Esophagus muscularis mucosa (tissue), 4 donors: ENCODE measurements at places on chromosomes 16 and 17. TPM values are rescaled to one million over a fixed set of nuclear protein-coding genes. Genes with fewer than 3 reads are reported as not detected.
A peak's percentile ranks its signal among the peaks of the same experiment; 100 is the strongest.

DNA sequence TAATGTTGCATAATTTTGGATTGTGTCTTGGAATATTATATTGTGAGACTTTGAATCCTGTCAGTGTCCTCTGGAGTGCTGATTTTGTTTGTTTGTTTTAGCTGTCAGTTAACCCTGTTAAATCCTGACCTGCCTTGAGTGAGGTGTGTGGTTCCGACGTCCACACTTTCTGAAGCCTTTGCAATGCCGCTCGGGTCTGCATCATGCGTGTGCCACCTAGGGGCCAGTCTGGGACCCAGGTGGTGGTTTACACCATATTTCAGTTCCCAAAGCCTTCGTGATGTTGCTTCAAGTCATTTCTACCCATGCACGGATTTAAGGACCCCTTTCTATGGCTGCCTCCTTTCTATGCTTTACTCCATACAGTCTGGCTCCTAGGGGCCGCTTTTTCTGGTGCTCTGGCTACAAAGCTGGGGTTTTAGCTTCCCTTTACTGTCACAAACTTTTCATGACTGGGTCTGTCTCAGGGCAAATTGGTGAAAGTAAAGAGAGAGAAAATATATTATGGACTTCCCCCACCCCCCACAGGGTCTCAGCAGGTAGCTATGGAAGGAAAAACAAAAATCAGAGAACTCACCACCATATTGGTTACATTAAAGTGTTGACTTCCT lies 11.4 kb upstream of the OR4D1 start:
- H3K4me1 ChIP-seq = no peaks in the 10 kb centered on the region
- H3K36me3 ChIP-seq = no peaks in the 10 kb centered on the region
- no peak for DNase-seq

DNA sequence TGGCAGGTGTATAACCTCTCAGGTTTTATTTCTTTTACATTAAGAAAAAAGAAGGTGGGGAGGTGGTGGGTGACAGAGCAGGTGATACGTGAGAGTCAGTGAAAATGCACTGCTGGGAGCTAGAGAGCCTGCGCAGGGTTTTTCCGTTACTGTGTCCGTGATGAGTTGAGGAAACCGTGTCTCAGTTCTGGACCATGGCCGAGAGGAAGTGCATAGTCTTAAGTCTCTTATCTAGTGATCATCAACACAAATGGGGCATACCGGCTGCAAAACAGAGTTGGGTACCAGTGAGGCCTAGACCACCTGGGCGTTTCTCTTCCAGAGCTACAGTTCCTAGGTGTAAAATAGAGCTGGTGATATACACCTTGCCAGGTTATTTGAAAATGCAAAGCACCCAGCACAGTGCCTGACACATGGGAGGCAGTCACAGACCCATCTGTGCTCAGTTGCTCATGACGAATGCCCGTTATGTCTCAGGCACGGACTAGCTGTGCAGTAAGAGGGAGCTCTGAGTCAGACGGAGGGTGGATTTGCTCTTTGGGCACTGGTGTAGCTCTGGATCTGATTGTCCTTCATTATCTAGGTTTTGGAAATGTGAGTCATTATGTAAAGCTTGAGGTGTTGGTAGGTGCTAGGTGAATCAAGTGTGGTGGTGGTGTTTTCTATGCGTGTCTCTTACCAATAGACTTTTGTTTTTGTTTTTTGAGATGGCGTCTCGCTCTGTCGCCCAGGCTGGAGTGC lies 60.9 kb downstream of the RPTOR start:
- no peaks in the 10 kb centered on the region for H3K27me3 ChIP-seq
- DNase-seq = no peak
- no peaks in the 10 kb centered on the region for H3K4me1 ChIP-seq
- H3K36me3 ChIP-seq = no peaks in the 10 kb centered on the region

GRCh38 chr17:202501-202951 lies 21.1 kb upstream of the DOC2B start:
- DNase-seq = no peak
- peaks cover 48% of the 10 kb centered on the region for H3K27me3 ChIP-seq

DNA sequence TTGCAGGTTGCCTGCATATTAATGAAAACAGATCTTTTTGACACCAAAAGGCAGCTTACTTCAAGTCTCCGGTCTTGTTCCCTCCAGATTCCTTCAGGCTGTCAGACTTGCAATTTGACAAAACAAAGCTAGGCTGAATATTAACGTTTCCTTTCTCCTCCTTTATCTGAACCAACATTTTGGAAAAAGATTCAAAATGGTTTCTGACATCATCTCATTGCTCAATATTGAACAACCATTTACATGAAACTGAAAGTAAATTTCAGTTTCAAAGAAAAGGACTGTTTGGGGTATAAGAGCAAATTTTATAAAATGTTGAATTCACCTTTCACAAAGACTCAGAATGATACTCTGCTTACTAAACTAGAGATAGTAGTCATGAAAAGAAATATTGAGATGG lies 521.8 kb downstream of the KCNJ2 start:
- H3K4me1 ChIP-seq = no peaks in the 10 kb centered on the region
- DNase-seq = no peak
- H3K4me3 ChIP-seq = no peak overlapping the region
- H3K27me3 ChIP-seq = no peaks in the 10 kb centered on the region
- H3K36me3 ChIP-seq = no peaks in the 10 kb centered on the region
- H3K27ac ChIP-seq = no peak overlapping the region

DNA sequence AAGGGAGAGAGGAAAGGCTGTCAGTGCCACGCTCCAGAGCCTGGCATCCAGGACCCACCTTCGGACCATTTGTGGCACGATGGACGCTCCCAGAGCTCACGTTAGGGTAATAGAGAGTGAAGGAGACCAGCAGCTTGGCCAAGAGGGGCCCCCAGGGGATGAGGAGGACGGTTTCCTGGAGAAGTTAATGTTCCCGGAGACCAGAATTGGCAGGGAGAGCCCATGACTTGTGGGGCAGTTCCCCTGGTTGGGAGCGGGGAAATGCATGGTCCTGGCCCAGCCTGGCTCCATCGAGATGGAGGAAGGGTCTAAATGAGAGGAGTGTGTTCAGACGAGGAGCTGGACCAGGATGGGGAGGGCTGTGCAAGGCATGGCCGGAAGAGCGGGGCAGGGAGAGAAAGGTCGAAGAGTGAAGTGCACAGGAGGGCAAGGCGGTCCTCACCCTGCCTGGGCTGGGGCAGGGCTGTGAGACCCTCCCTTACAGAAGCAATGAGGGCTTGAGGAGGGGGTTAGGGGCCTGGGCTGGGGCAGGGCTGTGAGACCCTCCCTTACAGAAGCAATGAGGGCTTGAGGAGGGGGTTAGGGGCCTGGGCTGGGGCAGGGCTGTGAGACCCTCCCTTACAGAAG lies 2.9 kb upstream of the HIC1 start:
- H3K4me3 ChIP-seq = no peak overlapping the region
- H3K4me1 ChIP-seq = peaks cover 71% of the 10 kb centered on the region
- peaks cover 43% of the 10 kb centered on the region for H3K27me3 ChIP-seq
- DNase-seq = no peak
- H3K27ac ChIP-seq = peak overlapping the region; percentile 67
- no peaks in the 10 kb centered on the region for H3K36me3 ChIP-seq

- DNase-seq = no peak
- H3K27me3 ChIP-seq = peaks cover 4% of the 10 kb centered on the region
- H3K4me3 ChIP-seq = no peak overlapping the region
- H3K4me1 ChIP-seq = no peaks in the 10 kb centered on the region
- H3K27ac ChIP-seq = no peak overlapping the region
Measured at GRCh38 chr16:22653876-22654275, 143.2 kb downstream of the NPIPB5 start.

- peaks cover 18% of the 10 kb centered on the region for H3K4me1 ChIP-seq
- no peak overlapping the region for H3K27ac ChIP-seq
- DNase-seq = no peak
- no peak overlapping the region for H3K4me3 ChIP-seq
- no peaks in the 10 kb centered on the region for H3K27me3 ChIP-seq
Measured at GRCh38 chr17:47630614-47631013, 19.1 kb upstream of the KPNB1 start.

GRCh38 chr17:49157784-49158183 lies 25.2 kb downstream of the B4GALNT2 start:
- H3K4me1 ChIP-seq = no peaks in the 10 kb centered on the region
- no peaks in the 10 kb centered on the region for H3K36me3 ChIP-seq
- no peak for DNase-seq
- no peaks in the 10 kb centered on the region for H3K27me3 ChIP-seq

- H3K27me3 ChIP-seq = peaks cover 4% of the 10 kb centered on the region
- peak overlapping the region; percentile 45 for H3K4me3 ChIP-seq
- H3K4me1 ChIP-seq = peaks cover 52% of the 10 kb centered on the region
- peak overlapping the region; percentile 87 for H3K27ac ChIP-seq
- no peak for DNase-seq
Measured at GRCh38 chr17:42311240-42312034, 23.1 kb downstream of the STAT5A start.

DNA sequence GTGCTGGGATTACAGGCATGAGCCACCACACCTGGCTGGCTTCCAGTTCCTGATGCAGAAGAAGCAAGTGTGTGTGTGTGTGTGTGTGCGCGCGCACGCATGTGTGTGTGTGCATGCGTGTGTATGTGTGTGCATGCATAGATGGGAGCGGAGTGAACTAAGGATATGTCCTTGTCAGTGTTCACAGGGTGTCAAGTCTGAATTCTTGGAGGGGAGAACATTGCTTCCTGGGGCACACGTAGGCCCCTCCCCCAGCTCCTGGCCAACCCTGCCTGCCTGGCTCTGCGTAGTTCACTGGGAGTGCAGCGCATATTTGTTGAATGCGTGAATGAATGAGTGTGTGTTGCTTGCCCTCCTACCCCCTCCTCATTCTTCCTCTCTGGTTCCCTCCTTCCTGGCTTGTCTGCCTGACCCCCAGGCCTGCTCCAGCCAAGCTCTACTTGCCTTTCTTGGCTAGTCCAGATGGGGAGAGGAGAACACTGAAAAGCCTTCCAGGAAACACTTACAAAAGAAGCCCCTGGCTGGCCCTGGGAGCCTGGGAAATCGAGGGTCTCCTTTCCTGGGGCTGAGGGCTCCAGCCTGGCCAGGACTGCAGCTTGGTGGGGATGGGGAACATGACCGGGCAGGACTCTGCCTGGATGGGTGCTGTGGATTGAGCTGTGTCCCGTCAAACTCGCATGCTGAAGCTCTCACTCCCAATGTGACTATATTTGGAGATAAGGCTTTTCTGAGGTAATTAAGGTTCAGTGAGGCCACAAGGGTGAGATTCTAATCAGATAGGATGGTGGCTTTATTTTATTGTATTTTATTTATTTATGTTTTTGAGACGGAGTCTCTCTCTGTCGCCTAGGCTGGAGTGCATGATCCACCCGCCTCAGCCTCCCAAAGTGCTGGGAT lies 27.9 kb downstream of the IGFBP4 start:
- no peaks in the 10 kb centered on the region for H3K27me3 ChIP-seq
- H3K4me3 ChIP-seq = no peak overlapping the region
- peak overlapping the region; percentile 78 for H3K27ac ChIP-seq
- no peak for DNase-seq

The GAS2L2 gene
- total RNA-seq = 0.45 TPM

The ETV4 gene
- 0.19 TPM for total RNA-seq
